ENCODE measurements at places on chromosomes 13 and 19.

GRCh38 chr19:45553464-45553863 is 31.1 kb downstream of the OPA3 start:
- peak; percentile 60 for DNase-seq

DNA sequence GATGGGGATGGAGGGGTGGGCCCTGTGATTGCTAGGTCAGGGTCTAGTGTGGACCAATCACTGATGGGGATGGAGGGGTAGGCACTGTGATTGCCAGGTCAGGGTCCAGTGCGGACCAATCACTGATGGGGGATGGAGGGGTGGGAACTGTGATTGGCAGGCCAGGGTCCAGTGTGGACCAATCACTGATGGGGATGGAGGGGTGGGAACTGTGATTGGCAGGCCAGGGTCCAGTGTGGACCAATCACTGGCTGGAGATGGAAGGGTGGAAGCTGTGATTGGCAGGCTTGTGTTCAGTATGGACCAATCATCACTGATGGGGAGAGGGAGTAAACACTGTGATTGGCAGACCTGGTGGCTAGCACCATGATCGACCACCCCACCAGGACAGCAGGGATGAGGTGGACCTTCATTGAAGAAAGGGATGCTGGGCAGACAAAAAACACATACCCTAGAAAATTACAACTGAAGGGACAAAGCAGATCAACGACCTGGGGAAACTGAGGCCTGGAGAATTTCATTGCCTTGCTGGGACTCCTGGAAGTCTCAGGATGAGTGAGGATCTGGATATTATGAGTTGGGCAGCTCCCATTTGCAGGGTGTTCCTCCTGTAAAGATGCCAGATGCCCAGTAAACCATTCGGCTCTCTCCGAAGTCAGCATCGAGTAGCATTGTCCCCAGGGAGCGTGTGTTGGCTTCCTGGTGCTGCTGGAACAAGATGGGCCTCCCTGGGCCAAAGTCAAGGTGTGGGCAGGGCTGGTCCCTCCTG is 15.5 kb downstream of the TMPRSS9 start:
- no peak for DNase-seq

DNA sequence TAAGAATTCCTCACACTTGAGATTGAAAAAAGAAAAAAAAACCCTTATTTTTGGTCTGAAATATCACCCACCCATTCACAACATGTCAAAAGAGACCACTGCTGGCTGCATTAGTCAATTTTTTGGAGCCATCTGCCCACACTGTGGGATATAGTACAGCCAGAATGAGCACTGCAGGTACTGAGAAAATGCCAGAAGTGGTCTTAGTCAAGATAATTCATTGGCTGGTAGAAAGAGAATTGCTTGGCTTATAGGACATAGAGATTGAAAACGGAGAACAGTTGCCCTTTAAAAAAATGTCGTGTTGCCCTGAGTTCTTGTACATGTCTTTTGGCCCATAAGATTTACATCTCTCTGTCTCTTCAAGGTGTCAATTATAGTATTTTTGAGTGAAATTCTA is 1899.5 kb downstream of the OLFM4 start:
- no peak for DNase-seq

- no peak for DNase-seq
Measured at GRCh38 chr19:33404506-33405253, 31.2 kb downstream of the CEBPG start.

GRCh38 chr13:20232556-20233277 is 598 bp upstream of the GJB6 start:
- DNase-seq, result no peak

GRCh38 chr19:34145741-34146202 is 26.5 kb upstream of the LSM14A start:
- peak; percentile 19 for DNase-seq

DNA sequence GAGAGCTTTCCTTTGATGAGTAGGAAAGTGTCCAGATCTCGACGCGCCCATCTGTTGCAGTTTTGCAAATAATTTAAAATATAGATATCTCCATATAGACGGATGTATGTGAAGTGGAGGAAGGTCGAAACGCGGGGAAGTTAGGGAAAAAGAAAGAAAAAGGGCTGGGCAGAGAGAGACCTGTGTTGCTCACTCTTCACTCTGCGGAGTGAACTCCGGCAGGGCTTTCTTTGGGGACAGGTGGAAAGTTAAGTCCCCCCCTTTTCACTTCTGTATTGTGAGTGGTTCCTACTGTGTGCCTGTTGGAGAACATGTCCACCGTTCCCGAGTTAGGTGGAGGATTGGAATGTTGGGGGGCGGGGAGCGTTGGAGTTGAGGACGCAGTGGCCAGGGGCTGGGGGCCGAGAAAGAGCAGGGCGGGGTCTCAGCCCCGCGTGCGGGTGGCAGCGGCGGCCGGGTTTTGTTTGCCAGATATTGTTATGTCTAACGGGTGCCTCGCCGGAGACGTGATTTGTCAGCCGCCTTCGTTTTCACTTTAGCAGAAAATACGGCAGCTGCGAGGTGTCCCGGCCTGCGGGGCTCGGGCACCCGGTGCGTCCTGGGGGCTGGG is 145.1 kb upstream of the ZNF536 start:
- DNase-seq, result no peak
